ENCODE measurements at places on chromosomes 3 and 15.

DNA sequence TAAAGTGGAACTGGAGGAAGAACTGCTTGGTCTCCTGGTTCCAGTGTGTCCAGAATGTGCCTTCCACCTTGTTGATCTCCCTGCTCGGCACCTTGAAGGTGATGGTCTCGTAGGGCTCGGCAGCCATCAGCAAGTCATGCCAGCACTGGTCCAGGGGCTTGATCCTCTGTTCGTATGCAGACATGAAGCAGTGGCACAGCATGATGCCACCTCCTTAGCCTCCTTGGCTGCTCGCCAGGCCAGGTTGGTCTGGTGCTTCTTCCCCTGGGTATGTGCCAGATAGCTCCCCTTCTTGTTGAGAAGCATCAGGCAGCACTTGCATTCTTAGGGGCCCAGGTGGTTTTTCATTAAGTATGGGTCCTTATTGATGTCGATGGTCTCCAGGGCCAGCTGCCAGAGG, 17.8 kb upstream of the TXNRD3 start:
- DNase-seq = no peak

GRCh38 chr3:127801731-127802313, 20.5 kb downstream of the MGLL start:
- DNase-seq = no peak

DNA sequence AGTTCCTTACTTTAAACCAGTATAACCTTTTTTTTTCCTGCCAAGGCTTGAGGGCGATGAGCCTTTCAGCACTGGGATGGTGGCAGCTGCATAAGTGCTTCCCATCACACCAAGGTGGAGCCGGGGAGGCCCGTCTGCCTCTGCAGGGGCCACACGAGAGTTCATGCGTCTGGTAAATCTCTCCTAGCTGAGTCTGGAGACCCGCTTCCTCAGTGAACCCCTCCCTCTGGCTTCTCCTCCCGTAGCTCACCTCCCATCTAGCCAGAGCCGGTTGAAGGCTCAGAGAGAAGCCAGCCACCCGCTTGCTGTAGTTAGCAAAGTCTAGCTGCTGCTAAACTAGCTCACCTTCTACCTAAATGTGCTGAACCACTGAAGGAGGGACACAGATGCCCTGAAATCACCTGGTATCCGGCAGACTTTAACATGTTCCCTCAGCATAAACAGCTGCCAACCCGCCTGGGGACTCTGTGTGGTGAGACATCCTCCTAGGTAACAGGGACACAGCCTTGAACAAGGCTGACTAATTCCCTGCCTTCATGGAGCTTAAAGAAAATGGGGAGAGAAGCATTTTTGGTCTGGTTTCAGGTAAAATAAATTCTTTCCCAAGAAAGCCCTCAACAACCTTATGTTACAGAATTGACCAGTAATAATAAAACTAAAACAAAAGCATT, 42.9 kb downstream of the RLBP1 start:
- DNase-seq = no peak

GRCh38 chr3:72810063-72810462, 38.2 kb downstream of the SHQ1 start:
- DNase-seq = no peak

- DNase-seq = no peak
Measured at GRCh38 chr15:66630801-66631351, 65.1 kb upstream of the LCTL start.
